Stimulated activated CD4-positive, alpha-beta T cell treated with anti-CD3 and anti-CD28 coated beads, Interleukin-15, amount 100 ng/mL, for 48 hours (primary cell): ENCODE measurements at places on chromosomes 1 and 21.

DNA sequence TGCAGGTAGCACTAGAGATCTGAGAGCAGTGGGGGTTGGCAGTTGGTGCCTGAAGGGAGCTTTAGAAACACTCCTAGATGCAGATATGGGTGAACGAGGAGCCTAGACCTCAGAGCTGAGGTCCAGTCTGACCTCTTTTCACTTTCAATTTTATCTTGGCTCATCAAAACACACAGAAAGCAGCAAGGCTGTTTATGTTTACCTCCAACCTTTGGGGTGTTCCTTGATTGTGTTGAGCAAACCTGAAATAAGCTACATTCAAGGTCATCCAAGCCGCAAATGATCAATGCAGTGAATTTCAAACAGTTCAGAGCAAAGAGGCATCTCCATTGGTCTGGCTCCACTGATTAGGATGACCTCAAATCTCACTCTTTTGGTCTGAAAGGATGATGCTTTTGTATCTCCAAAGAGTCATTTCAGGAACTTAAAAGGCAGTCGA lies 1.3 kb downstream of the LY9 start:
- no peak for DNase-seq

- no peak for DNase-seq
Measured at GRCh38 chr21:46091118-46091517, 6.8 kb upstream of the COL6A2 start.

DNA sequence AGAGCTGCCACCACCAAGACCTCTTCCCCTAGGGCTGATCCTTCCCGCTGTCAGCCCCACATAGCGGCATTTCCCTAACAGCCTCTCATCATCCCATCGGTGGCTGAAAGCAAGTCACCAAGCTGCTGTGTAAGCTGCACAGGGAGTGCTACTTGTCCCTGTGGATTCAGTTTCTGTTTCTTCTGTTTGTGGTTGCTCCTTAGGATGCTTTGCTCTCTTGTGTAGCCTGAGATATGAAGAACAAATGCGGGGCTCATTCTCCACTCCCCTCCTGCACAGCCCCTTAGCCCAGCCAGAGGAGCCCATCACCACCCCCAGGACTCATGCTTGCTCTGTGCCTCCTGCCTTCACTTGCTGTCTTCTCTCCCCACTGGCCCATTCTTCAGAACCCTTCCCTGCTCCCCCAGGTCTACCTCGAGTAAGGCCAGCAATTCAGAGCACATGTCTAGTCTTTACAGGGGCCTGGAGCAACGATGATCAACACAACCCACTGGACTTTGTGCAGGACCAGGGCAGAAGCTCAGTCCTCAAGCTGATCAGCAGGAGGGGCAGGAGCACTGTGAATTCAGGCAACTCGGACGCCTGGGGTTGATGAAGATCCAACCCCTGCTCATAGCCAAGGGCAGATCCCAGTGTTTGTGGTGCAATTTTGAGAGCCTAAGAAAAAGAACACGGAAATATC lies 82.6 kb upstream of the GALNT2 start:
- DNase-seq = no peak

- no peak for DNase-seq
Measured at GRCh38 chr1:116133696-116134475, 22.7 kb downstream of the MAB21L3 start.

DNA sequence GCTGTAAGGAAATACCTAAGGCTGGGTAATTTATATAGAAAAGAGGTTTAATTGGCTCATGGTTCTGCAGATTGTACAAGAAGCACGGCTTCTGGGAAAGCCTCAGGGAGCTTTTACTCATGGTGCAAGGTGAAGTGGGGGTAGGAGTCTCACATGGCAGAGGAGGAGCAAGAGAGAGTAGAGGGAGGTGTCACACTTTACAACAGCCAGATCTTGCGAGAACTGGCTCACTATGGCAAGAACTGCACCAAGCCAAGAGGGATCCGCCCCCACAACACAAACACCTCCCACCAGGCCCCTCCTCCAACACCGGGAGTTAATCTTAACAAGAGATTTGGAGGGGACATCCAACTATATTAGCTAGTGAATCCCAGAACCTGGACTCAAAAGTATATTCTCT lies 135.4 kb upstream of the SOD1 start:
- no peak for DNase-seq

- DNase-seq = no peak
Measured at GRCh38 chr1:41122851-41123518, 101.5 kb upstream of the SLFNL1 start.

DNA sequence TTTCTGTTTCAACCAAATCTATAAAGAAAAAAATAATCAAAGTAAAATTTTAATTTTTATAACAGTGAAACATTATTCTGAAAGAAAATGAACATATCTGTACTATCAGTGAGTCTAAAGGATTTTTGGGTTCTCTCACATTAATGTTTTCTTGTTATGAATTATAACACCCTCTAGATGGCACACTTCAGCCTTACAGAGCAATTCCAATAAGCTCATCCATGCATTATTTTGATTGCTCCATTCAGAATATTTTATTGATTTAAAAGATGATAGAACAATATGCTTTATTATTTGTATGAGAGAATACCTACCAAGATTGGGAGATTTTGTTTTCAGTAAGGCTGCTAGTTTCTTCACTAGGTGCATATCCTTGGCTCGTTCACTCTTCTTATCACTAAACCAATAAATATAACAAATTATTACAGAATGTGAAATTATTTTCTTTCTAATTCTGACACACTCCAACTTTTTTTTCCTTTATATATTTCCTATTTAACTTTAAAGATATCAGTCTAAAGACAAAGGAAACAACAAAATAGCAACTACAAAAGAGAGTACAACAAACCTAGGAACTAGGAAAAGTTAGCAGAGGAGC lies 82.4 kb downstream of the RAB3GAP2 start:
- no peak for DNase-seq

- no peak for DNase-seq
Measured at GRCh38 chr1:32652244-32652962, 1.4 kb downstream of the RBBP4 start.

GRCh38 chr1:33310702-33311101 lies 10.2 kb downstream of the A3GALT2 start:
- no peak for DNase-seq

GRCh38 chr1:20719261-20719660 lies 1.5 kb upstream of the KIF17 start:
- no peak for DNase-seq

- DNase-seq = no peak
Measured at GRCh38 chr1:12206792-12207424, 22.9 kb upstream of the VPS13D start.

DNA sequence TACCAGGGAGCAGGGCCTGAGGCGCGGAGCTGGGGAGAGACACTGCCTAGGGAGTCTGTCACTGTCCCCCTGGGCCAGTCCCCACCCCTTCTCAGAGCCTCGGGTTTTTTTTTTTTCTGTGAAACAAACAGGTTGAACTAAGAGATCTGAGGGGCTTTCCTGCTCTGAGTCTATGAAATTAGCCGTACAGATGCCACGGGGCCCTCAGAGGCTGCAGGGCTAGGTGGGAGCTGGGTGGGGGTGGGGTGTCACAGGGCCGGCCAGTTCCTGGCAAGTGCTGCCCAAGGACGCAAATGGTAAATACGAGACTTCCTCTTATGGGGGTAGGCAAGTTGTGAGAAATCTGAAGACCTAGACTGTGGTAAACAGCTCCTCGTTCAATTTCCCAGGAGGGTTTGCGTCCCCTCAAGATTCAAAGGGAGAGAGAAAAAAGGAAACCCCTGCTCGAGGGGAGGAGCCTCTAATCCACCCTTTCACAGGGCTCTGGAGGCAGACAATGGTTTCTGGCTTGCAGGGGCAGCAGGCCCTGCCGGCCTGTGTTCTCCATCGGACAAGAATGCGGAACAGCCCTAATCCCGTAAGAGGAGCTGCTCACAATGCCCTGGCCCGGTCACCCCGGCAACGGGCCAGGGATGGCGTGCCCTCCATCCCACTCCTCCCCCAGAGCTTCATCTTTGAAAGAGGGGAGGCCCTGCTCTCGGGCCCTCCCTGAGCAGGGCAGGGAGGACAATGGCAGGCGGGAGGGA lies 7.8 kb downstream of the NUAK2 start:
- DNase-seq = no peak

DNA sequence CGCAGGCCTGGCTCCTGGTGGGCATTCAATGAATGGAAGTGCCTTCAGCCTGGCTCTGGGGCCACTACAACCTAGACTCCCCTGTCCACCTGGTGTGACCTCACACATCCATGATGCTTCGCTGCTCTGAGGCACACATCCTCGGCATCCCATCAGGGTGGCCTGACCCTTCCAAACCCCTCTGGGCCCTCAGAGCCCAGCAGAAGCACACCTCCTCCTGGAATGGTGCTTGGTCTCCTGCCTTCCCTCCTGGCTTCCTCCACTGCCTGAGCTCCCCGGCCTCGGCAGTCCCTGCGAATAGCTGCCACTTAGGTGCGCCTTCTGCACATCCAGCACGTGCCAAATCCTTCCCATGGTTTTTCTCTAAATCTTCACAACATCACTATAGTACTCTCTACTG lies 133.8 kb downstream of the GLIS1 start:
- no peak for DNase-seq

GRCh38 chr21:36627242-36627641 lies 71.7 kb upstream of the SIM2 start:
- no peak for DNase-seq

GRCh38 chr1:162220009-162220539 lies 150.6 kb downstream of the NOS1AP start:
- no peak for DNase-seq

GRCh38 chr1:32286763-32287162 lies 5.1 kb upstream of the HDAC1 start:
- no peak for DNase-seq

GRCh38 chr1:5343256-5344020 lies 648.8 kb downstream of the NPHP4 start:
- DNase-seq = no peak

DNA sequence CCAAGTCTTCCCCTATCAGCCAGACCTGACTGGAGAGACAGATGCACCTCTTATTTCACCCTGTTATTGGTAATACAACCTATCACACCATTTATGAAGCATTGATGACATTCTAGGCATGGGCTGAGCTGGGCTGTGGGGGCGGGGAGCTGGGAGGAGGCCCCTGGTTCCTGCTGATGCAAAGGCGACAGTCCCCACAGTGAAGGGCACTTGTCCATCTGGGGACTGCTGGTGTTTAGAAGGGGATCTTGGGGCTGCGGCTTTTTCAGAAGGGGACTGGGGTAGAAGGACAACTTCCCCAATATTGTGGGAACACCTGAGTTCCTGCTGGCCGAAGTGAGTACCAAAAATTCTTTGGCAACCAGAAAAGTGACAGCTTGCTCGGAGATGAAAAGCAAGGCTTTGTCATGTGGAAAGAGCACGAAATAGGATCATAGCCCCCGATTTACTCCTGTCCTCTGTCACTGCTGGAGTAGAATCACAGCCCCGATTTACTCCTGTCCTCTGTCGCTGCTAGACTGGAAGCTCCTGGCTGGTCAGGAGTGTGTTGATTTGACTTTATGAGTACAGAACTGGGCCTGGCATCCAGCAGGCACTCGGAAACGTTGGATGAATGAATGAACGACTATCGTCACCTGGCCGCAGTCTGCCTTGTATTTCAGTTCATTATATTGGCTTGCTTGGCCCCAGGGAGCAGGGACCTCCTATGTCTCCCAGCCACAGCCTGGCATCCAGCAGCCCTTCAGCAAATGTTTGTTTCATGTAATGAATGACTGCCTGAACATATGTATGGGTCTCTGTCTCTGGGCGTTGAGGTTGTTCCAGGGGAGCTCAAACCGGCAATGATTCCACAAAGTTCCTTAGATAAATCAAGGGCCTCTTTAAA lies 16.5 kb upstream of the ETV3L start:
- DNase-seq = no peak

DNA sequence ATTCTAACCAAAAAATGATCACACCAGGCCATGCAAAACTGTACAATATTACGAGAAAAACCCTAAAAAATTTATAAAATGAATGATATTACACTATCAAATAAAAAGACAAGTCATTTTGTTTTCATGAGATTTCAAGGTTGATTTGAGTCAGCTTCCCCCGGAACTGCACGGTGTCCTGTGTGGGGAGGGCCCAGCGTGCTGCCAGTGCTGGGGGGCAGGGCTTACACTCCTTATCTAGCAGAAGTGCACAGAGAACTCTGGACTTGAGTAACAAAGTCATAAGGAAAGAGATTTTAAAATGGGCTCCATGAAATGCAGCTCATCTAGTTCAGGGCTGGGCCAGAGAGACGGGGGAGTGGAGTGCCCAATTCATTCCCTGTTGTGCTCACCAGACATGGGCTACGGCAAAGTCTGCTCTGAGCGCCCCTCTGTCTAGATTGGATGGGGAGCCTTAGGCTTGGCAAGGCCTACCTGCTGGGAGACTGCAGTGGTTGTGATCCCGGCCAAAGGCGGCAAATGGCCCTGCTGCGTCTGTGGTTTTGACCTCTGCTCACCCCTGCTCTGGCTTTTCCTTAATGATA lies 50.1 kb downstream of the COQ8A start:
- DNase-seq = peak; percentile 59

DNA sequence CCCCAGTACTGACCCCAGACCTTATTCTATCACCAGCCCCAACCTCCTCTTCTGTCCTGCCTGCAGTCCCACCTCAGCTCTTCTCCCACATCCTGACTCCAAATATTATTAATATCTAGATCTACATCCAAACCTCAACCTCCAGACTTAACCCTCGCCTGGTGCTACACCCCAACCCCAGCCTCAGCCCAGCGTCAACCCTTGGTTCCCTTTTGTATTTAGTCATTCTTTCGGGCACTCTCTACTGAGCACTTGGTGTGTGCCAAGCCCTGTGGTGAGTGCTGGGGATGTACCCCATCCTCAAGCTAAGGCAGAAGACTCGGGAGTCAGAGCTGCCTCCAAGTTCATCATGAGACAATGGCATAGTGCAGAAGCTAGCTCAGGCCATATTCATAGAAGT lies 1.1 kb downstream of the SHISAL2A start:
- no peak for DNase-seq

DNA sequence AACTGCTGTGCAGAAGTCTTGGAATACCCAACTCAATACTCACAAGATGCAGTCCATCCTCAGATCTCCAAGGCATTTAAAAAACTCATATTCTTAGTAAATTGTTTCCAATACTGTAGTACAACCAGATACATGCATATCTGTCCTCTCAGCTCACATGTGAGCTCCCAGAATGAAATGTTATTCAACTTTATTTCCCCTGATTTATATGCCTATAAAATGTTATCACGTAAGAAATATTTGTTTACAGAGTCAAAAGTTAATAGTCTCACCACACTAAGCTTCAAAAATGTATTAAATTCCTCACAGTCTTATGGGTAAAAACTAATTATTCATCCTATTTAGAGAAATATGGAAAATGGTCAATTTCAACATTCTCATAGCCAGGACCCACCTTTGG lies 56.6 kb downstream of the LTN1 start:
- DNase-seq = no peak

- no peak for DNase-seq
Measured at GRCh38 chr1:153429266-153430165, 13.2 kb downstream of the S100A7A start.

GRCh38 chr1:180571060-180571831 lies 12.5 kb downstream of the OVAAL start:
- no peak for DNase-seq
